ENCODE measurements at places on chromosomes 1 and 21. TPM values are rescaled to one million over a fixed set of nuclear protein-coding genes. Genes with fewer than 3 reads are reported as not detected.

Gene AMY2A
- not detected for total RNA-seq

Gene CD5L
- total RNA-seq, result not detected

Gene CCDC30
- 0.18 TPM for total RNA-seq

Gene NR1I3
- not detected for total RNA-seq

Gene HECTD3
- 12.2 TPM for total RNA-seq

Gene SYT6
- total RNA-seq, result not detected

Gene MSH4
- total RNA-seq, result under 0.01 TPM

Gene IL19
- total RNA-seq, result not detected

Gene SMCP
- not detected for total RNA-seq

Gene KLF17
- 0.28 TPM for total RNA-seq

Gene SPRR1A
- total RNA-seq, result not detected

Gene TSACC
- total RNA-seq, result not detected

Gene TDRKH
- total RNA-seq, result 2.2 TPM

Gene IVL
- total RNA-seq, result not detected

Gene S100A2
- total RNA-seq, result 3.6 TPM

Gene ADSS2
- 14.9 TPM for total RNA-seq

Gene CHD1L
- 47.5 TPM for total RNA-seq

Measured in IMR-90 (cell line).